ENCODE measurements at places on chromosomes 3 and 15.

GRCh38 chr15:96720251-96720650 is 389.8 kb downstream of the NR2F2 start:
- DNase-seq = no peak

- no peak for DNase-seq
Observed at GRCh38 chr15:35907511-35907910, 361.5 kb upstream of the DPH6 start.

- DNase-seq = no peak
Observed at GRCh38 chr15:39622660-39623516, 42.0 kb downstream of the THBS1 start.

DNA sequence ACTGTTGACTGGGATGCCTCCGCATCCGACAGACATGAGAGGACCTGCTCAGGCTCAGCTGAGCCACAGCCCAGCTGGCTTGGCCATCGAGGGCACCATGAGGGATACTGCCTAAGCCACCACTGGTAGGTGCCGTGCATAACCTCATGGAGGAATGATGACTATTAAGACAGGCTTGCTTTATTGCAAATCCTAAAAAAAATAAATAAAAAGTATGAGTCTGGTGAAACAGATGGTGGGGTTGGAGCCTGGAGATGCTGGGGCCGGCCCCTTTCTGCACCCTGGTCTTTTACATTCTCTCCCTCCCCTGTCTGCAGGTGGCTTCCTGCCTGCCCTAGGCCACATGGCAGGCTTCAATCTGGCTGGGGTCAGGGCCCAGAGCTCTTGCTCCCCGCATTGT is 24.0 kb upstream of the RAD18 start:
- no peak for DNase-seq

DNA sequence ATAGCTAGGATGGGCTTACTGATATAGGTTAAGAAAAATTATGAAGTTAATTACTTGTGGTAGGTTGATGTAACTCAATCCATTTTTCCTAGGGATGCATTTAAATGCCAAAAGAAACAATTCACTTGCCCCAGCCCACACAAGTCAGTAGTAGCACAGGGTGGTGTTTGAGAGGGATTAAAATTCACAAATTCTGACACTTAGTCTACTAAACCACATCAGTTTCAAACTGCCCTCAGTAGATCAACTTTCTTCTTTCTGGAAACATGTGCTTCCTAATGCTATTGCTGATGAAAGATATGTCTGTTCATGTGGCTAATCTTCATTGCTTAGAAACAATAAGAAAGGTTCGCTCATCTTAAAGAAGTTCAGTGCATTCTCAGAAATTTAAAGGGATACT is 160.6 kb downstream of the EPHA3 start:
- no peak for DNase-seq

DNA sequence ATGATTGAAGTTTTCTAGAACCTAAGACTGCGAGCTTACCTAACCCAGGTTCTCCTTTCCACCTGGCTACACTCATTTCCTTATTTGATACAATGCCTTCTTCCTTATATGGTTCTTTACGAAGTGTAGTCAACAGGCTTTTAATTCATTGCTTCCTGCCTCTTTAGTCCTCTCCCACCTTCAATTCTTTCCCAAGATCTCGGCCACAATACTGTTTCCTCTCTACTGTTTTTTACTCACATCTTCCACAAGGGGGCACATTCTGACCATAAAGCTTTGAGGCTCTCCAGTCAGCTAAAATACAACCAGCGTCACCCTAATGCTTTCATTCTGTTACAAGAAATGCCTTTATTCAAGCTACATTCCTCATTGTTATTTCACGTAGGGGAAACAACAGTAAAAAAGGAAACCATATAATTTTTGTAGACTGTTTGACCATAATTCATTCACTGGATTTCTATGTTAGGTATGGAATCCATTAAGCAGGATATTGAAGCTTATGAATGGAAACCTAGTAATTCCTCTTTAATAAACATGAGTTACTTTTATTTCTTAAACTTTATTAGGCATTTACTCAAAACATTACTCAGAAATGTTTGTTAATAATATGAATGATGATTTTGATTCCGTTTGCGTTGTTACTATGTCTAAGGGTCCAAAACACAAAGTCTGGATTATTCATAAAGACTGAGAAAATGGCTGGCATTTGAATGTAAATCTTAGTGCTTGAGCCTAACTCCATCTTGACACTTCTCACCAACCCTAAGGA is 29.5 kb upstream of the VEPH1 start:
- peak; percentile 90 for DNase-seq

GRCh38 chr3:23172059-23172458 is 31.1 kb upstream of the UBE2E2 start:
- DNase-seq = no peak

- no peak for DNase-seq
Observed at GRCh38 chr3:36796161-36796560, 31.8 kb upstream of the DCLK3 start.

- DNase-seq = no peak
Observed at GRCh38 chr3:56308471-56308870, 159.8 kb downstream of the ERC2 start.

GRCh38 chr3:10554746-10555145 is 49.4 kb upstream of the ATP2B2 start:
- no peak for DNase-seq

DNA sequence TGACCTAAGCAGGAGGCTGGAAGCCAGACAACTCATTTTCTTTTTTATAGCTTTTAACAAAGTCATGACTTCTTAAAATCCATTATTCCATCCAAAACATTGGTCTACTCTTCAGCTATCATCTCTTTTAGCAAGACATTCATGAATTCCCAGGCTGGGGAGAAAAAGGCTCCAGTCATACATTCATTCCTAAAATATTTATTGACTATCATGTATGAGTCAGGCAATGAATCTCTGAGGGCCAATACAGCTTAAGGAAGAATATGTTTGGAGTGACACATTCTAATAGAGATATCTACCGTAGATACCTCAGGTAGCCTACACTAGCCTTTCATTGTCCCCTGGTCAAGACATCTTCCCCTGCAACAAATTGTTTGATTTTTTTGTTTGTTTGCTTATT is 196.4 kb upstream of the NANOGP8 start:
- no peak for DNase-seq

GRCh38 chr3:154018100-154018696 is 103.0 kb upstream of the ARHGEF26 start:
- DNase-seq = peak; percentile 17

GRCh38 chr15:68415061-68415460 is 16.9 kb downstream of the ITGA11 start:
- DNase-seq = no peak

GRCh38 chr15:33005582-33005981 is 188.9 kb downstream of the FMN1 start:
- DNase-seq = no peak

DNA sequence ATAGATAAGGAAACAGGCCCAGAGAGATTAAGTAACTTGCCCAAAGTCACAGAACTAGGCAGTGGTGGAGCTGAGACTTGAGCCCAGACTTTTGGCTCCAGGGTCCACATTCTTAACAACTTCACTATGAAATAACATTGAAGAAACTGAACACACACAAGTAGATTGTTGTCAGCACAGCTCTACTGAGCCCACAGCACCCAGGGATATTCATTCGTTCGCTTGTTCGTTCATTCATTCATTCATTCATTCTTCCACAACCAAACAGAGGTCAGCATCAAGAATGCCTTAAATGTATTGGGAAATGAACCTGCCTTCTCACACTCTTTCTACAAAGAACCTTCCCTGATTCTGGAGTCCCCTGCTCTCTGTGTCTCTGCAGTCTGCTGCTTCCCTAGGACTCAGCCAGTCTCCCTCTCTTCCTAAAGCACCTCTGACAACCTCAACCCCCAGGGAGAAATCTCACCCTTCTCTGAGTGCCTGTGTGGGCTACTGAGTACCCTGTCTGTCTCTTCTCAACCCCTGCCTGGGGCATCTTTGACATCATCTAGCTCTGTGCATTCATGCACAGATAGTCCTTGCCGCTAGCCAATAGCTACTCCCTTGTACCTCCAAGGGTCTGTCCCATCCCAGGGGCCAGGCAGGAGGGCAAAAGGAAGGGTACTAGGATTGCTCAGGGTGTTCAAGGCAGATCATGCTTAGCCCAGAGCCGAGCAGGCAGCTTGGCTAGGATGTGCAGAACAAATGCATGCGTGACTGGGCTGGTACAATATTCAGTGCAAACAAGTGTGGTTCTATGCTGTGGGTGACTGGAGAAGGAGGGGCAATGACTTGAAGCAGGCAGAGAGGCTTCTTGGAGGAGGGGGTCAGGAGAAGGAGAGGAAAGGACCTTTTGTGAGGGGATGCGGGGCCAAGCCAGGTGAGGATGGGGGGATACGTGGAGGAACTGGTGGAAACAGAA is 3.4 kb downstream of the LINGO1 start:
- DNase-seq = no peak

- peak; percentile 11 for DNase-seq
Observed at GRCh38 chr3:43214616-43215015, 71.7 kb upstream of the SNRK start.

DNA sequence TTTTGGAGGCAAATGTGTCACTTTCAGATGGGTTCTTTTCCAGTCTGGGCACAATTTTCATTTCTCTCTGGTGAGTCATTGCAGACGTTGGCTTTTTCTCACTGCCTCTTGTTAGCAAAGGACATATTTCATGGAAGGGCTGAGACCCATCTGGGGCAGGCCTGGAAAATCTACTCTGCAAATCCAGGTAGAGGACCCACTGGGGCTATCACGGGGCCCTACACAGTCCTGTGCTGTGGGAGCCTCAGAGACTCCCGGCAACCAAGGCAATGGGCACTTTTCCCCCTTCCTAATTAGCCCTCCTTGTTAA is 58.0 kb downstream of the HRH1 start:
- no peak for DNase-seq

DNA sequence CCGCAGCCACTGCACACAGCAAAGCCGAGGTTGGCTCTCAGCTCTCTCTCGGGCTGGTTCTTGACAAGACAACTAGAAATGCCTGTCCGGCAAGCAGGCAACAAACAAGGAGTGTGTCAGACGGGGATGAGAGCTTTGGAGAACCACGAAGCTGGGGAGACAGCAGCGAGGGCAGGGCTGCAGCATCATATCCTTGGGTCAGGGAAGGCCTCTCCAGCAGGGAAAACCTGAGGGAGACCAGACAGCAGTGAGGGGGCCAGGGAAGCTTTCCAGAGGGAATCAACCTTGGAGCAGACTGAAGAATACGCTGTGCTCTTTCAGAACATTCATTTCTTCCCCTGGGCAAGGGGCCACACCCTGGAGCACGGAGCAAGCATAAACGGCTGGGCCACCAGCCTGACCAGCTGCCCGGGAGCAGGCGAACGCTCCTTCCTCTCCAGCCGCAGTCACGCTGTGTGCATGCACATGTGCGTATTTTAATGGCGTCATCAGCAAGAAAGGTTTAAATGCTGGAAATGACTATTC is 58.7 kb downstream of the CHSY1 start:
- no peak for DNase-seq

DNA sequence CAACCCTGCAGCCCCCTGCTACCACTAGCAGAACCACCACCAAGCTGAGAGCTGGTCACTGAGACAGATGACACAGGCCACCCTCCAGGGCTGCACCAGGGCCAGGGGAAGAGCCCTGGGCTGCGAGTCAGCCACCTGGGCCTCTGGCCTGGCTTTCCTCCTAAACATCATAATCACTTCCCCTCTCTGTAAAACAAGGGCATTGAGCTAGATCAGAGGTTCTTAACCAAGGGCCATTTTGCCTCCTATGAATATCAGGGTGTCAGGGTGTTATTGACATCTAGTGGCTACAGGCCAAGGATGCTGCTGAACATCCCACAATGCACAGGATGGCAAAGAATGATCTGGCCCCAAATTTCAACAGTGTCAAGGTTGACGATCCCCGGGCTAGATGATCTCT is 25.2 kb downstream of the TLE3 start:
- DNase-seq = no peak

DNA sequence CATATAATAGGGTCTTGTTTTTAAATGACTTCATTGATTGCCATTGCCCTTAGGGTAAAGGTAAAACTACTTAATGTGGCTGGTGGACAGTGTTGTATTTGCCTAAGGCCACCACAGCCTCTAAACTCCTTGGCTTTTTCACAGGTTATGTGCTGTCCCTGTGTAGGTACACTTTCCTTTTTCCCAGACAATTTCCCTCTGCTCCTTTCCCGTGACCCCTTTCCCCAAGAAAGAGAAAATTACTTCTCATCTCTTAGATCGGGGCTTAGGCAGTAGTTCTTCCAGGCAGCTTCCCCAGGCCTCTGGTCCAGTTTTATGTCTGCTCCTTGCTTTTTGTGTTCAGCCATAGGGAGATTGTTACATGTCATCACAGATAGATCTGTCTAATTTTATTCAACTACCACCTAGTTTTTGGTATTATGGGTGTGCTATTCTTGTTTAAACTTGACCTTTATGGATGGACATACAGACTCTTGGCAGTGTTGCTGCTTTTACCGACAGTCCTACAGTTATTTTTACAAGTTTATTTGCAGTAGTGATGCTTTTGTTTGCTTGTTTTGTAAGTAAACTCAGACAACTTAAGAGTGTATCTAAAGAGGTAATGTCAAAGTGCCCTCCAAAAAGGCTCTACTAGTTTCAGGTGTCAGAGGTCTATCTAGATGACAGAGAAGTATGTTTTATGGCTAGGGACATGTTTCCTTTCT is 20.5 kb upstream of the SCAANT1 start:
- no peak for DNase-seq

DNA sequence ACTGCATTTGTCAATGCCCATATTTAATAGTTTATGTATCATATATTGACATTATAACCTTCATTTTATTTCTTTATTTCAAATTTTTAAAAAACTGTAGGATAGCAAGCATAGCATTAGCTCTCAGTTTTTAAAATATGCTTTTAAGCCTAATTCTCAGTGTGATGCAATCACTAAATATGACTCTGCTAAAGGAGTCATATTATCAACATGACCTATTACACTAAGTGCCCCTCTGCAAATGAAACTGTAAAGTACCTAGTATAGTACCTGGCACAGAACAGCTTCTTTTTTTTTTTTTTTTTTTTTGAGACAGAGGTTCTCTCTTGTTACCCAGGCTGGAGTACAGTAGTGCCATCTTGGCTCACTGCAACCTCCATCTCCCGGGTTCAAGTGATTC is 179.4 kb upstream of the CGNL1 start:
- DNase-seq = peak; percentile 34

- DNase-seq = no peak
Observed at GRCh38 chr15:81880314-81880713, 165.5 kb downstream of the MEX3B start.

DNA sequence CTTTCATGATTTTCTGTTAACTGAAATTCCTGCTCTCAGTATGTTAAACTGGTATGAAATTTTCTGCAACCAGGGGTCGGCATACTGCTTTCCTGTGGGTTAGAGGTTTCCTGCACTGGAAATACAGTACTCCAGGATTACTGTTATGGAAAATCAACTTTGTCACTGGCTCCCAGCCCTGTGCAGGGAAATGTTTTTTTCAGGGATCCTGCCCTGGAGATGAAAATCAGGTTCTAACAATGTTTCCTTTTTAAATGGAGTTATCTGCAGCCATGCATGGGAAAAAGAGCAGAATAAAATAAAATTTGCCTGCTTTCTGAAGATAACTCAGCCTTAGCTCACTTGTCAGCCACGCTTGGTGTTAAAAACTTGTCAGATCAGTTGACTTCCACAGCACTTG is 220.4 kb downstream of the IL5RA start:
- no peak for DNase-seq

Measured in NCI-H1417 (cell line).